ENCODE measurements at places on chromosomes 7 and 10.

DNA sequence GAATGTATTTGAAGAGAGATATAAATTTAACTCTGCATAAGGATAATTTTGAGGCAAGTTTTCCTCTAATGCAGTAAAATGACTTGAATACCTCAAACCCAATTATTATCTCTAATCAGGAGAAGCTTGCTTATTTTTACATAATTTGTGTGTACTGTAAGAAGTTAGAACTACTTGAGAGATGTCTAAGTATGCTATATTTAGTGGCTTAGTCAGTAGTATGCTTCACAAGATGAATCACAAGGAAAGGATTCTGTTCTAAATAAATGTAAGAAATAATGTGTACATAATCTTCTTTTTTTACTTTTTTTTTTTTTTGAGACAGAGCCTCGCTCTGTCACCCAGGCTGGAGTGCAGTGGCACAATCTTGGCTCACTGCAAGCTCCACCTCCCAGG lies 13.7 kb downstream of the PHTF2 start:
- no peak for DNase-seq

DNA sequence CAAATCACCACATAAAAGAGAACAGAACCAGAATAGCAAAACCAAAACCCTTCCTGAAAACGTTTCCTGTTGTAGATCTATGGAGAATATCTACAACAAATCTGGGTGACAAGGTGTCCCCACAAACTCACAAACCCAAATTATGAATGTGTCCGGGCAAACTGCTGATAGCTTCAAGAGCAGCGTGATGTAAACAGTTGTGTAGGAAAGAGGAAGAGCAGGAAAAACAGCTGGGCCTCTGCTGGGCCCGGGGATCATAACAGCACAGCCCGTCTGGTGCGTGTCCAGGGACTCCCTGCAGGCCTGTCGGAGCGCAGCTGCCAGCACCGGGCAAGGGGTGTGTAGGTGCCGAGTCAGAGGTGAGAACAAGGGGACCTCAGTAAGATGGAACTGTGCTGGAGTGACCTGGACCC lies 53.7 kb downstream of the KCNH2 start:
- DNase-seq: no peak

- no peak for DNase-seq
These were observed 129.4 kb downstream of the AASS start for GRCh38 chr7:122014697-122015096.

DNA sequence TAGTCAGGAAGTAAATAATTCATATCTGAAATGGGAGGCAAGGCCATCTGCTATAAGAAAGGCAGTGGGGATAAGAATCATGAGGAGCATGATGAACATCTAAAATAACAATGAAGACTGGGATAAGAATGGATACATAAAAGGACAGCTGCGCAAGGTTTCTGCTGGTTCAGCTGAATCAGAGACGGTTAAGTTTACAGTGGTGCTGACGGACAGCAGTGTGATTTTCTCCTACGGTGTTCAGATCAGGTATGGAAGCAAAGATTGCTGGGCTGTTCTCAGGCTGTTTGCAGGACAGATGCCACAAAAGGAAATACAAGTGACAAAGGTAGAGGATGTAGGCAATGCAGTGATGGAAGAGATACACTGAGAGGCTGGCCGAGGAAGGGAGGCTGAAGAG lies 8.4 kb downstream of the CYCS start:
- DNase-seq: no peak

DNA sequence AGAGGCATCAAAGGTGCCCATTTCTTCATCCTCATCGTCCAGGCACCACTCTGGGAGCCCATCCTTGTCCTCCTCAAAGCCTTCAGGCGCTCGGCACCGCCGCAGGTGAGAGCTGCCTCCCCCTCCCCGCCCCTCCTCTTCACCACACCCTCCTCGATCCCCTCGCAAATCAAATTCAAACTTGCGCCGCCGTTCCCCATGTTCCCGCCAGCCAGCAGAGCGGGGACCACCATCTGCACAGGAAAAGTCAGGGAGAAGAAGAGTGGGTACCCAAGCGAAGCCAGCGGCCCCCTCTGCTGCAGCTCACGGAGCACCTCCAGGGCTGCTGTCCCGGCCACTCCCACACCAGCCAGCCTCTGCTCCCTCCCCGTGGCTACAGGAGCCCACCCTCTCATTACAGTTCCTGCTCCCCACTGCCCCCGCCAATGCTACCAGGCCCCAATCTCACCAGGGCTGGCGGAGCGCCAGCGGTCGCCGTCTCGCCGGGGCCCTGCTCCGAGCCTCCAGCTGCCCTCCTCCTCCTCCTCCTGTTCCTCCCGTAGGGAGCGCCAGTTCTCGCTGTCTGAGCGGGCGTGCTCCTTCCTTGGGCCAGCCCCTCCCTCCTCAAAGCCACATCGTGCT lies 7.7 kb downstream of the GIGYF1 start:
- no peak for DNase-seq
